ENCODE measurements at places on chromosomes 4 and X.

DNA sequence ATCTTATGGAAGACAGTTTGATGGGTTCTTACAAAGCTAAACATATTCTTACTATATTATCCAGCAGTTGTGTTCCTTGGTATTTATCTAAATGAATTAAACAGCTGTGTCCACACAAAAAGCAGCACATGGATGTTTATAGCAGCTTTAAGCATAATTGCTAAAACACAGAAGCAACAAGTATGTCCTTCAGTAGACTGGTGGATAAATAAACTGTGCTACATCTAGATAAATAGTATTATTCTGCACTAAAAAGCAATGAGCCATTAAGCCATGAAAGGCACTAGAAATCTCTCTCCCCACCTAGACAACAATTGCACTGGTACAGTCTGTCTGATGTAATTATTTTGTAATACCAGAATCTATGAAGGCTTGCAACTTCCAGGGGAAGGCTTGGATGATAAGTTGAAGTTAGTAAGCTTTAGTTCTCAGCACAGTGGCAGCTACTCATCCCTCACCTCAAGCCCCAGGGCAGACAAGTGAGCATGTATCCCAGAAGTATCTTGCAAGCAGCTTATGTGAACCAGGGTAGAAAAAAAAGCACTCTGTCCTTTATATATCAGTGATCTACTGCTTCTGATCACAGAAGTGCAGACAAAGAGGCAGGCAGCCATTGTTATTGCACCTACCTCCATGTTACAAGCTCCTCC, 36.9 kb downstream of the WDR17 start:
- no peaks in the 10 kb centered on the region for H3K27me3 ChIP-seq
- H3K27ac ChIP-seq, result no peak overlapping the region
- no peak for DNase-seq
- no peaks in the 10 kb centered on the region for H3K4me1 ChIP-seq

DNA sequence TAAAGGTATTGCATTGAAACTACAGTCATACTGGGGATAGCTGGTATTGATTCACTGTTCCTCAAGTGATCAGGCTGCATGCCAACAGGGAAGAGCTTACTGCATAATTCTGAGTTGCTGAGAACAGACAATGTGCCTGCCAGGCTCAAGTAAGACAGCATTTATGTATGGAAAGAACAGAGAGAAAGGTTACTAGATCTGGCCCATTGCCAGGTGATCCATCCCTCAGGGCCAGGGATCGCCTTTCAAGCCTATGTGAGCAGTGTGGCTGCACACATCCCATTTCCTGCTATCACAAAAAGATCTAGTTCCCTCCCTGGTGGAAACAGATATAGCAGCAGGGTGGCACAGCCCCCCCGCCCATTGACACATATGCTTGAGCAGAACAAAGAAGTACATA, 254.0 kb downstream of the TMA16 start:
- no peaks in the 10 kb centered on the region for H3K4me1 ChIP-seq
- no peaks in the 10 kb centered on the region for H3K27me3 ChIP-seq
- no peak overlapping the region for H3K27ac ChIP-seq
- no peak overlapping the region for H3K4me3 ChIP-seq
- no peaks in the 10 kb centered on the region for H3K36me3 ChIP-seq

DNA sequence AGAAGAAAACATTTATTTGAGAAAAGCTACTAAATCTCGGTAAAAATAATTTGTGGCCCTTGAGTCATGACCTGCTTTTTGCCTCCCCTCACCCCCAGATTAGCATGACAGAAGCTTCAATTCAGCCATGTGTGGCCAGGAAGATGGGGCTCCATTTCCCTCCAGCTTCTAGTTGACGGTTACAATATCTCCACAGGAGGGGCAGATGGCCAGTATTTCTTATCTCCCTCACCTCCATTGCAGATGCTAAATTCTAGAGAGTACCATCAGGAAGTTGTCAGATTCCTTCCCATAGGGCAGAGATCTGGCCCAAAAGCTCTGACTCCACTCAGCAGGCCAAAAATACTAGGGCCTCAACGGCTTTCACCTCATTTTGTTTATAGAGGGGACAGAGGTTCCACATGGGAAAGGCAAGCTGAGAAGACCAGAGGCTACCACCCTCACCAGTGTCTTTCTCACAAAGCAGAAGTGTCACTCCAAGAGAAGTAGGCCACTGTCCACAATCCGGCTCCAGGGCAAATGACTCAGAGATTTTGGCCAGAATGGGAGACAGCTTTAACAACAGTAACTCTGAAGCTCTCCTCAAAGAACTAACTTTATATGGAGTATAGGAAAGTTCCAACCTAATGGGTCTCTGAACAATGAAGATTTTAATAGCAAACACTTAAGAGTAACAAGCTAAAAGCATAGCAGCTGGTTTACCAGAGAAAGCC, 108.3 kb downstream of the TBC1D19 start:
- no peak overlapping the region for H3K27ac ChIP-seq
- no peaks in the 10 kb centered on the region for H3K27me3 ChIP-seq
- no peaks in the 10 kb centered on the region for H3K36me3 ChIP-seq
- H3K4me3 ChIP-seq, result no peak overlapping the region
- peak; percentile 7 for DNase-seq

DNA sequence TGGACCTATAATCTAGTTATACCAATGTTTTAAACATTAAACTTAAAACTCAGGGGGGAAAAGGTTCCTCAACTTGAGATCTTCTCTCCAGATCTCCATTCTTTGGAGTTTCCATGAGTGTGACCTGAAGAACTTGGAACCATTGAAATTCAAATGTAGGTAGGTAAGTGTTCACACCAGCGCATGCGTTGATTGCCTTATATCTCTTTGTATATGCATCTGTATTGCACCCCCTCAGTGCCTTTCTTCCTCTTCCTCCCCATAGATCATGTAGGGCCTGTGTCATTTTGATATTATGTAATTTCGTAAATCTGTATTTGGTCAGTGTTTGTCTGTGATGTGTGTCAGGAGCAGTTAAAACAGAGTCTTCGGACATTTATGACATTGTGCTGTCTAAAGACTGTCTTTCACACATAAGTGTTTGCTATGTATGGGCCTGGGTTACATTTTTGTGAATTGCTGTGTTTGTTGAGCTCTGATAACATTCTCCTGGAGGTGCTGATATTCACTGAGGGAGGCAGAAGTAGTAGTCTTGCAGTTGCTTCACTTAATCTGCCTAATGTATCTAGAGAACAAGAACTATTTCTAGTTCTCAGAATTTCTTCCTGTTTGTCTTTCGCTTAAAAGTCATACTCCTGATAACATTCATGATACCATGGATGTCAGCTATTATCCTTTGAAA, 126.3 kb downstream of the RAP1GDS1 start:
- H3K4me3 ChIP-seq, result no peak overlapping the region
- H3K4me1 ChIP-seq, result no peaks in the 10 kb centered on the region
- no peak for DNase-seq
- H3K27me3 ChIP-seq, result no peaks in the 10 kb centered on the region
- H3K36me3 ChIP-seq, result no peaks in the 10 kb centered on the region
- no peak overlapping the region for H3K27ac ChIP-seq

DNA sequence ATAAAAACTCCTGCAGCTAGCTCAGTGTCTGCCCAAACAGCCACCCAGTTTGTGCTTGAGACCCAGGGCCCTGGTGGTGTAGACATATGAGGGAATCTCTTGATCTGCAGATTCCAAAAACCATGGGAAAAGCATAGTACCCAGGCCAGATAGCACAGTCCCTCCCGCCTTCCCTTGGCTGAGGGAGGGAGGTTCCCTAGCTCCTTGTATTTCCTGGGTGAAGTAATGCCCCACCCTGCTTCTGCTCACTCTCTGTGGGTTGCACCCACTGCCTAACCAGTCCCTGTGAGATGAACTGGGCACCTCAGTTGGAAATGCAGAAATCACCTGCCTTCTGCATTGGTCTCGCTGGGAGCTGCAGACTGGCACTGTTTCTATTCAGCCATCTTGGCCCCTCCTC, 54.6 kb downstream of the USP26 start:
- no peaks in the 10 kb centered on the region for H3K27me3 ChIP-seq
- no peak overlapping the region for H3K27ac ChIP-seq
- no peaks in the 10 kb centered on the region for H3K4me1 ChIP-seq
- H3K4me3 ChIP-seq, result no peak overlapping the region
- DNase-seq, result no peak

DNA sequence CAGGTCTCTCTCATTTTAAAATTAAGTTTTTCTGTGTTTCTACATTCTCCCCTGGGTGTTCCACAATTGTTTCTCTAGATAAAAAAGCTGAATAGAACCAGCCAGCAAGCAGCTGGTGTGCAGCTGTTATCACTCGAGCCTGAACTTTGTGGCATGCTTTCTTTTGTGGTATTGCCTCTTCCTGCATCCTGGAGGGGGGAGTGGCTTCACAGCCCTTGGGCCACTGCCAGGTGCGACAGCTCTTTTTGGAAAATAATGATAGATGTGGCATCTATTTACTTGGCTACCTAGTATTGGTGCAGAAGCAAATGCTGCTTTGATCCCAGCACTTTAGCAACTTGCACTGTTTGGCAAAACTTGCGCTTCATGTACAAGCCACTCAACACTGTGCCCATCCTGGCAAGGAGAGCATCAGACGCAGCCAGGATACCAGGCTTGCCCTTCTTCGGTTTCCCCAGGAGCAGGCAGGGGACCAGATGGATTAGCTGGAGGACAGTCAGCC, 69.4 kb downstream of the HMGB2 start:
- no peaks in the 10 kb centered on the region for H3K27me3 ChIP-seq
- no peaks in the 10 kb centered on the region for H3K36me3 ChIP-seq
- H3K4me3 ChIP-seq, result no peak overlapping the region
- no peaks in the 10 kb centered on the region for H3K4me1 ChIP-seq
- no peak for DNase-seq
- H3K27ac ChIP-seq, result no peak overlapping the region

DNA sequence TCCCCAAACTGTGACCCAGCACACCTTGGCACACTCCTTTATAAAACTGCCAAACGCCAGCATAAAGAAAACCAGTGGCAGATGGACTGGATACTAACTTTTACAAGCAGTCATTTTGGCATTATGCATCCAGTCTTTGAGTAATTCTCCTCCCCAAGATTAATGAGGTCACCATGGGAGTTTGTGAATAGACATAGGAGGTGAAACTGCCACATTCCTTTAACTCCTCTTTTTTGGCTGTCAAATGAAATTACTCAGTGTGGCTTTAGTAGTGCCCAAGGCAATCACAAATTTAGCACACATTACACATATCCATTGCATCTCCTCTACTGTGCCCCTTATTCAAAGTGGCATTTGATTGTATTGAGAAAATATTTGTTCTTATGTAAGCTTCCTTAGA, 315.3 kb upstream of the FGF13 start:
- no peaks in the 10 kb centered on the region for H3K27me3 ChIP-seq
- H3K4me1 ChIP-seq, result no peaks in the 10 kb centered on the region
- no peak for DNase-seq
- no peak overlapping the region for H3K4me3 ChIP-seq

DNA sequence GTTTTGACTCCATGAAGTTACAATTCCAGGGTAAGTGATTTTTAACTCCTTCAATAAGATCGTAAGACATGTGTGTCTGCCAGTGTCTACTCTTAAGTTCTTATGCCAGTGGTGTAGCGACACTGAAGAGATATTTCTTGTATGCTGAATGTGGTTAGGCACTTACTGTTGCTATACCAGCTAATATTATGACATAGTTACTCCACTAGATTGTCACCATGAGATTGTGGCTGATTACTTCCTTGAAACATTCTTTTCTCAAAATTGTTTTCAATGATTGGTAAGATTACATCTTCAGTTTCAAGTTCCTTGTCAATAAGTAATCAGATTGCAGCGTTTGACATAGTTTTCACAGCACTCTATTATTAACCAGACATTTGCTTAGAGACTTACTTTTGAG, 60.6 kb upstream of the PAGE5 start:
- peak overlapping the region; percentile 61 for H3K27ac ChIP-seq
- H3K4me1 ChIP-seq, result peaks cover 20% of the 10 kb centered on the region
- no peaks in the 10 kb centered on the region for H3K27me3 ChIP-seq

DNA sequence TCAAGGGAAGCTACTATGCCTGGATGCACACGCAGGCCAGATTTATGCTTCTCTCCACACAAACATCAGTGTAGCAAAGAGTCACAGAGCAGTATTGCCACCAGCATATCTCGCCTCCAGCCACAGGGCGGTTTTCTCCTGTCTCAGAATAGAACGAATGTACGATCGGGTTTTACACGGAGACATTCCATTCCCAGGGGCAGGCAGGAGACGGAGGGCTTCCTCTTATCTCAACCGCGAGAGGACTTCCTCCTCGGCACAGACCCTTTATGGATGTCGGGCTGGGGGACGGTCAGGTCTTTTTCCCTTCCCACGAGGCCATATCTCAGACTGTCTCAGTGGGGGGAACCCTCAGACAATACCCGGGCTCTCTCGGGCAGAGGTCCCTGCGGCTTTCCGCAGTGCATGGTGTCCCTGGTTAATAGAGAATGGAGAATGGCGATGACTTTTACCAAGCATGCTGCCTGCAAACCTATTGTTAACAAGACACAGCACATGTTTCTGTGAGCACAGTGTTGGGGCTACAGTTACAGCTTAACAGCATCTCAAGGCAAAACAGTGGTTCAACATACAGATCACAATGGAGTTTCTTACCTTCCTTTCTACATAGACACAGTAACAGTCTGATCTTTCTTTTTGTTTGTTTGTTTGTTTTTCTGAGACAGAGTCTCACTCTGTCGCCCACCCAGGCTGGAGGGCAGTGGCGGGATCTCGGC, 24.1 kb downstream of the CSF2RA start:
- no peaks in the 10 kb centered on the region for H3K36me3 ChIP-seq
- no peak for DNase-seq
- no peak overlapping the region for H3K27ac ChIP-seq
- no peaks in the 10 kb centered on the region for H3K4me1 ChIP-seq
- no peak overlapping the region for H3K4me3 ChIP-seq
- no peaks in the 10 kb centered on the region for H3K27me3 ChIP-seq

- H3K36me3 ChIP-seq, result no peaks in the 10 kb centered on the region
- H3K4me1 ChIP-seq, result 0 out of 2 replicates have a peak, but pooled peaks cover 6% of the 10 kb centered on the region
- no peak for DNase-seq
- H3K27me3 ChIP-seq, result no peaks in the 10 kb centered on the region
These were observed 49.6 kb upstream of the SCML1 start for GRCh38 chrX:17687648-17688047.

Measured in PC-9 (cell line).